Stimulated activated CD8-positive, alpha-beta memory T cell treated with anti-CD3 and anti-CD28 coated beads, Interleukin-4, amount 100 ng/mL, for 24 hours (primary cell): ENCODE measurements at places on chromosomes 1 and 21.

DNA sequence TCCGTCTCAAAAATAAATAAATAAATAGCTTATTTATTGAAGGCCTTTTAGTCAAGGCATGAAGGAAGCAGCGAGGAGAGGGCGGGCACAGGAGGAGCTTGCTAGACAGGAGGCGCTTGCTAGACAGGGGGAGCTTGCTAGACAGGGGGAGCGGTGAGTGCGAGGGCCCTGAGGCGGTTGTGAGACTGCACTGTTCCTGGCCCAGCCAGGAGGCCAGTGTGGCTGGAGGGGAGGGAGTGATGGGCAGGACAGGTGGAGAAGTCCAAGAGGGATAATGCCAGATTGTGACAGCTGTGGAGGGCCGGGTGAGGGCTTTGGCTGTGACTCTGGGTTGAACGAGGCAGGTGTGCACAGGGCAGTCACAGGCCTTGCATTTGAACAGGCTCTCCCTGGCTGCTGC lies 18.2 kb downstream of the KIF17 start:
- no peak for DNase-seq

DNA sequence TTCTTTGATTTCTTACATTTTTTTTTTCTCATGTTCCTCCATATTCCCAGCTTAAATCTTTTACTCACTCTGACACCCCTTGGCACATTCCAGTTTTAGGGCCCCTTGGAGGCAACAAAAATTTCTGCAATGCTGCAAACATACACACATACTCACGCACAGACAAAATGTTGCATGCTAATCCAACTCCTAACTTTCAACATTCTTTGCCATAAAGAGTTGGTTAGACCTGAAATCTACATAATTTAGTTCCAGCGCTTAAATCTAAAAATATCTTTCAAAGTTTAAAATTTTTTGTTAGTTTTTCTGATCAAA lies 103.9 kb downstream of the PTPN14 start:
- DNase-seq: no peak

DNA sequence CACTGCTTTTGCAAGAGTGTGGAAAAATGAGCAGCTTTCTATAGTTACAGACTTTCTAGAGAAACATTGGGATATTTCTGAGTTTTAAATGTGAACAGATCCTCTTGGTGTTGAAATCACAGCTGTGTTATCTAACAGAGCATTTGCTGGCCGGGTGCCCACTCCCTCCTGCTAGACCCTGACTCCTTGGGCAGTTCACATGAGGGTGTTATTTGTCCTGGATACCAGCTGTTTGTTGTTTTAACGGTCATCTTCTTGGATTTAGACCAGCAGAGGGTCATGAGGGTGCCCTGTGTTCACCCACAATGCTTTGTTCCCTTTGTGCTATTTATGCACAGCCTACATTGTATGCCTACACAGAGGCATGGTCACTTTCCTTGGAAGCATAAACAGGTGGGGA lies 67.1 kb downstream of the CENPF start:
- no peak for DNase-seq

- no peak for DNase-seq
These were observed 25.5 kb downstream of the ENAH start for GRCh38 chr1:225627304-225627947.

DNA sequence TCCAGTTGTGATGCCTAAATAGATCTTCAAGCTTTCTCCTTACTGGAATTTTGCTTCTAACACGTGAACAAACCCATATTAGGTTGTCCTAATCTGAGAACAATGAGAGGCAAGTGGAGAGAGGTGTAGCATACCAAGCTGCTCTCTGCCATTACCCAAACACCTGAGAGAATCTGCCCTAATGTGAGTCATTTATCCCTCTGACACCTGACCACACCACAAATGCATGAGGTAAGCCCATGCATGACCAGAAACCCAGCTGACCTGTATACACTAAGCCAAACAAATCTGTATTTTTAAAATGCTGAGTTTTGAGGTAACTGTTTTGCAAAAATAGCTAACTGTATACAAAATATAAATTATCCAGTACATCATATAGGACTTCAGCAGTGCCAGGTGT lies 1458.1 kb upstream of the B3GALT2 start:
- DNase-seq: no peak

DNA sequence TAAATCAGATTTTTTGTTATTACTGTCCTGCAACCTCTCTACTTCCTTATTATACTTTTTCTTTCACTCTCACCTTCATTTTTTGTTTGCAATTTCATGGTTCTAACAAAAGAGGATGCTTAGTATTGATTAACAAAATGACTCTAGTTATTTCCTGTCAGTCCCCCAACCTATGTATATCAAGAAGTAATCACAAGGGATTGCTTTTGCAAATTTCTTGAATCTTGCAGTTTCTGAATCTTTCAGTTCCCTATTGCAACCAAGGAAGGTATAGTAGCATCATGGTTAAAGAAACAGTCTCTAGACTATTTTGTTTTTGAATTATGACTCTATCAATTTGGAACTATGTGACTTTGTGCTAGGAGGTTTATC lies 446.9 kb downstream of the NEGR1 start:
- no peak for DNase-seq

DNA sequence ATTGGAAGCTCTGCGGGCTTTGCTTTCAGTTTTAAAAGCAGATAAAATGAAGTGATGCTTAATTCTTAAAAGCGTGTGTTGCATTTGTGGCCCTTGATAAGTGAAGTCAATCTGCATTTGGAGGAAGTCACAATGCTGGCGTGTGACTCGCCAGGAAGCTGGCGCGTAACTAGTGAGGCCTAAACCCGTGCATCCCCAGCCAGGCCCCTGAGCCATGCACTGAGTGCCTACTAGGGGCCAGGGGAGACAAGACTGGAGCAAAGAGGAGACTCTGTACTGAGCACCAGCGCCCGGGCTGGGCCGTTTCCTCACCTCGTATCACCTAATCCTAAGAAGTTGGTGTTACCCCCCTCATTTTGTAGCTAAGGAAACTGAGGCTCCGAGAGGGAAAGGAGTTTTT lies 4.6 kb upstream of the DDOST start:
- no peak for DNase-seq

- DNase-seq: no peak
These were observed 109.1 kb upstream of the GADD45A start for GRCh38 chr1:67575861-67576260.

DNA sequence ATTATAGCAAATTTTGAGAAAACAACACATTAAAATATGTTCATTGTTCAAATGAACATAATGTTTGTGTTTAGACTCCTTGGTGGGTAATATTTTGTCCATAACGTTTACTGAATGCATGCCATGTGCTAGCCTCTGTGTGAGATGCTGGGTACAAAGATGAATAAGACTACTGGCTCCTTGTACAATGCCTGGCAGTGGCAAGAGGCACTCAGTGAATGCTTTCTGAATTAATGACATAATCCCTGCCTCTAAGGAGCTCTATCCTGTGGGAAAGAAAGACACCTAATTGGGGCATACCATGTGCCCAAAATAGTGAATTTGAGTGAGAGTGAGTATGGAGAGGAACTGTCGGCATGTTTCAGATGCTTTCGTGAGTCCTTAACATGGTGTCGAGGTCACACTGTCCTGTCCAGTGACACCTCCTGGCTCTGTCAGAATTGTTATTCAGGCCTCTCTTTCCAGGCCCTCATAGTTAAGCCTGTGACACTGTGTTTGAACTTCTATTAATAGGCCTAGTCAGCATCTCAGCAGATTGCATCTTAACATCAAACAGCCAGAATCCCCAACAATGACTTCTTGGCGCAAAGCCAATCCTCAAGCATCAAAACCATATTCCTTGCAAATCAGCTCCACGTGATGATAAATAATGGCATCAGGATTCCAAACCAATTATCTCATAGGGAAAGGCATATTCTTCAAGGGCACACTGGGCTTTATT lies 32.8 kb upstream of the S1PR1 start:
- DNase-seq: no peak

GRCh38 chr1:33080373-33080772 lies 580 bp upstream of the AZIN2 start:
- DNase-seq: no peak

GRCh38 chr21:23452384-23453083 lies 2154.7 kb downstream of the MRPL39 start:
- DNase-seq: no peak

DNA sequence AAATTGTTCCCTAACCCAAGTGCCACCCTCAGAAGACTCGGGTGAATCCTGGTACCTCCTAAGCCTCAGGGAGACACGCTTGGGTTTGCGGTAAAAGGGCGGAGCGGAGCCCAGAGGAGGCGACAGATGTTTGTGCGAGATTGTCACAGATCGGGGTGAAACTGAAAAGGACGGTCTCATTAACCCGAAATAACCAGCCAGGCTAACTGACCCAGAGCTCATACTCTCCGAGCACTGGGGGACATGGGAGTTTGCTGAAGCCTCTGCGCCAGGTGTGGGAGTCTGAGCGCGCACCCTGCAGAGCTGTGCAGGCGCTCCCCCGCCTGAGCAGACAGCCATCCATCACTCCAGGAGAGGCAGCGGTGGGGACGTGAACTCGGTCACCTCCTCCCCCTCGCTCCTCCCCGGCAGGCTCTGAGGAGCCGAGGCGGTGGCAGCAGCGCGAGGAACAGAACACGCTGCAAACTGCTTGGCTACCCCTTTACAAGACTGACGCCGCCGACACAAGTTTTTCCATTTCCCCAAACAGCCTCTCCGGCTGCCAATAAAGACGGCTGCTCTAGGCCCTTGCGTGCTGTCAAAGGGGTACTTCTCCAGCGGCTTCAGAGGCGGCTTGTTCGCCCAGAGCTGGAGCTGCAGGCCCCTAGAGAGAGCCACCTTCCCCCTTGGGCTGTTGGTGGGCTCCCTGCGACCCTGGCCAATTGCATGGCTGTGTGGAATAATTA lies 43.5 kb downstream of the RRAGC start:
- DNase-seq: no peak

DNA sequence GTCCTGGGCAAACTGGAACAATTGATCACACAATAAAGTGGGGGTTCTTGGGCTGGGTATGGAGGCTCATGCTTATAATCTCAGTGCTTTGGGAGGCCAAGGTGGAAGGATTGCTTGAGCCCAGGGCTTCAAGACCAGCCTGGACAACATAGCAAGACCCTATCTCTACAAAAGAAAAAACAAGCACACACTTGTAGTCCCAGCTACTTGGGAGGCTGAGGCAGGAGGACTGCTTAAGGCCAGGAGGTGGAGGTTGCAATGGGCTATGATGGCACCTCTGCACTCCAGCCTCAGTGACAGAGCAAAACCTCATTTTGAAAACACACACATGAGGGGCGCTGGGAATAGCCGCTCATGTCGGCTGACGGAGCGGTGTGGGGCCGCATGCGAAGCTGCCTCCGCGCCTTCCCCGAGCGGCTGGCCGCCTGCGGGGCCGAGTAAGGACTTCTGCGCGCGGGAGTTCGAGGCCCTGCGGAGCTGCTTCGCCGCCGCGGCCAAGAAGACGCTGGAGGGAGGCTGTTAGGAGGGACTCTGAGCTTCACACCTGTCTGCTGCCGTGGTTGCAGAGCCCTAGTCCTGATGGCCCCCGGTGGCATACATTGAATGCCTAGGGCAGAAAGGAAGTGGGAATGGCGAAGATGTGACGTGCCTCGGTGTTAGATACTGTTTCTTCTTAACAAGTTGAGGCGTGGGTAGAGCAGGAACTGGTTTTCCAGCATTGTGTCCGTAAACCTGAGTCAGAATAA lies 59.5 kb downstream of the ACBD3 start:
- DNase-seq: no peak
